ENCODE measurements at places on chromosomes 7 and 10.

DNA sequence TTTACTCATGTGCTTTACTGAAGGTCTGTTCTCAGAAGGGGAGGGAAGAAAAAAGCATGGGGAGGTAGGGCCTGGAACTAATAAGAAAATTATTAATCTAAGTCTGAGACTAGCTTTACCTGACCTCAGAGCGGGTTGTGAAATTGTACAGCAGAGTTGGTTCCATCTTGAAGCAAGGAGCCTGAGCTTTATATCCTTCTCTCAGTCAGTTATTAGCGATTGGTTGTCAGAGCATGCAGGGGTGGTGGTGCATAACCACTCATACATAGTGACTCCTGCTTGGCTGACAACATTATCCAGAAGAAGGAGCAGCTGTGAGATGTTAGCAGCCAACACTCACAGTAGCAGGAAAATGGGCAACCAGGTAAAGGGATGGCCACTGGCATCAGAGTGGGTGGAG, 976.3 kb upstream of the LRRTM3 start:
- DNase-seq: no peak

GRCh38 chr10:110834629-110835301, 37.0 kb upstream of the PDCD4 start:
- peak; percentile 45 for DNase-seq

DNA sequence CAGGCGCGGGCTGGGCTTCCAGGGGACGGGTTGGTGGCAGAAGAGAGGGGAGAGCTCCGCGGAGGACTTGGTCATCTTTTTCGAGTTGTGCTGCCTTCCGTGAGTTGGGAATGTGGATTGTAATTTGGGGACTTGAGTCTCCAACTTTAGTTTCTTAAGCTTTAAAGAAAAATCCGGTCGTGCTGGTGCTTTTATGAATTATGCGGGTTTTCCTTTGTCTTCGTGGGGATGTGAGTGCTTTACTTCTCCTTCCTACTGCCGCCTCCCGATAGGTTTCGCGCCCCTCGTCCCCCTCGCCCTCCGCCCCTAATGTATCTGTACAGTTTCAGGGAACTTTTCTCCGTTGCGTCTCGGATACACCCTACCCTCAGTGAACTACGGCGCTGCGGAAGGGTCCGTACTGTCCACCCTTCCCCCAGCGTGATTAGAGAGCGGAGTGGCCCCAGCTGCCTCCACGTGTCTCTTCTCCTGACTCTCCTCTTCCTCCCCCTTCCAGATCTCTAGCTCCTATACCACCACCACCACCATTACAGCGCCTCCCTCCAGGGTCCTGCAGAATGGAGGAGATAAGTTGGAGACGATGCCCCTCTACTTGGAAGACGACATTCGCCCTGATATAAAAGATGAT, 649 bp downstream of the SCD start:
- peak; percentile 57 for DNase-seq

GRCh38 chr7:129671266-129671665, 59.7 kb downstream of the NRF1 start:
- peak; percentile 43 for DNase-seq

DNA sequence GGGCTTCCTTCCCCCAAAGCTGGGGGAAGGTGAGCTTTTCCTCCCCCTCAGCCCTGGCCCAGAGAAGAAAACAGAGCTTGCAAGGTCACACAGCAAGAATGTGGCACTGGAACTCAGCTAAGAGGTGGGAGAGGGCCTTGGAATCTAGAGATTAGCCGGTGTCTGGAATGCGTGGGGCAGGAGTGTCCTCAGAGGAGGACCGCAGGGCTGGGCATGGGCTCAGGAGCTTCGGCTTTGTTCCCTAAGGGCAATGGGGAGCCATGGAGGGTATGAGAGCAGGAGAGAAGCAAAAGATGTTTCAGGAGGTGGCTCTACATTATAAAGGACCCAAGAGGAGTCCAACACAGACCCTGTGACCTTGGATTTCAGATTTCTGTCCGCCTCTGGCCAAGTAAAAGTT, 127.2 kb upstream of the TNRC18 start:
- DNase-seq: no peak

DNA sequence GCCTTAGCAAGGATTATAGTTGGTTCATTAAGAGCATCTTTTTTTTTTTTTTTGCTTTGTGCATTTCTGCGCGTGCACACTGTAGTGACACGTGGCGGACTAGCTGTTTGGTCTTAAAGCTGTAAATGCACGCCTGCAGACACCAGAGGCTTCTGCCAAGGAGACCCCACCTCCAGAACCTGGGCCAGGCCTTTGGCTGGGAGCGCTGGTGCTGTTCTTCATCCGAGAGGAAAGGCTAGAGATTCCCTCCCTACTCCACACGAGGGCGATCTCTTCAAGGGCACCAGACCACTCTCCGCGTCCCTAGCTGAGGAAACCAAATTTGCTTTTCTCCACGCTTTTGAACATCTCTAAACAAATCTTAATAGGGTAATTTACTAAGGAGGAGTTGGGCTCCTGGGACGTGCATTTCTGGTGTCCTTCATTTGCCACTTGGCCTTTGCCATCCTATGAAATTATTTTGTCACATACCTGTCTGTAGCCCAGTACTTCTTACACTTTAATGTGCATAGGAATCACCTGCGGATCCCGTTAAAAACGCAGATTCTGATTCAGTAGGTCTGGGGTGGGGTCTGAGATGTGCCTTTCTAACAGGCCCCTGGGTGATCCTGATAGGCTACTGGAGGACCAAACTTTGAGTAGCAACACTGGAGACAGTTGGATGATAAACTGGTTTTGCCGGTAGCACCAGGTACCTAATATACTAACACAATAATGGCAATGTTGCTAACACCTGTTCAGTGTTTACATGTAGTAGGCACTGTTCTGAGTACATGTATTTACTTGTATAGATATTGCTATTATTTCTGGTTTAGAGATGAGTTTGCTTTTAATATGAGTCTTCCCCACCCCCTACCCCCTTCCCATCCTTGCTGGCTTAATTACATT, 1.3 kb upstream of the SLC26A5 start:
- peak; percentile 84 for DNase-seq

- DNase-seq: no peak
Observed at GRCh38 chr10:133351408-133352318, 4.5 kb downstream of the PRAP1 start.

DNA sequence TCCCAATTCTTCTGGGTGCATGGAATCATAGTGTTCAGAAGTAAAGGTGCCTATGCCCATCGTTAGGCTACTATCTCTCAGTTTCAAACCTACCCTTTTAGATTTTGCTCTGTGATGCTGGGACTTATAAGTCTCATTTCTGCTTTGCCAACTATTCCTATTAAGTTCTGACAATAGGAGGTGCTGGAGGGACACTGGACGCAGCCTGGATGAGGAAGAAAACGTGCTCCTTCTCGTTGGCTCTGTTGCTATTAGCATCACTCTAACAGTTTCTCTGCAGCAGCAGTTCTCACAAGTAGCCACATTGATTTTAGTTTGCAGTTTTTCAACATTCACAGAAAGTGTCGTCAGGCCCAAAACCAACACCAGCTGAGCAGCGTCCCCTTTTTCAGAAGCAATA, 72.4 kb downstream of the ABCC2 start:
- DNase-seq: peak; percentile 72

GRCh38 chr10:80415734-80416478, 7.6 kb downstream of the PRXL2A start:
- no peak for DNase-seq

DNA sequence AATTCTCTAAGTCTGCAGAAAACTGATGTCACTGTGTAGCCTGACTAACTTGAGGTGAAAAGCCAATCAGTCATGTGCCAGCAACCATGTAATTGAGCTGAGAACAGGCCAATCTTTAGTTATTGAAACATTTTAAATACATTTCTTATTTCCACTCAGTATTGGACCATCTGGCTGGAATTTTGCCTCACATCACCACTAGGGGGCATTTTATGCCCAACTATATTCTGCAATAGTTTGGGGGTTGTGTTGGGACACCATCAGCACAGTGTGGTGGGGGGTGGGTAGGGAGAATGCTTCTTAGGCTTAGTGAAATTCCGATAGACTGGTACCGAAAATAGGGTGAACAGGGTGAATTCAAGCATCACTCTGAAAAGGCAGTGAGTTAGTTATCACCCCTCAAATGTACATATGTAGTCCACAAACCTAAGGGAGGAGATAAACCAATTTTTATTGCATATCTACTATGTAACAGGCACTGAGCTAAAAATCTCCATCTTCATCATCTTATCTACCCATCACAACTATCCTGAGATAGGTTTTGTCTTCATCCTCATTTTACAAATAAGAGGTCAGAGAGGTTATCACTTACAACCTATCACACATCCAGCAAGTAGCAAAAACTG, 17.8 kb downstream of the NPSR1 start:
- DNase-seq: peak; percentile 37

All from eye (tissue), 1 donor.